Heart right ventricle (tissue), 16 donors: ENCODE measurements at places on chromosomes 12 and 14. TPM values are rescaled to one million over a fixed set of nuclear protein-coding genes. Genes with fewer than 3 reads are reported as not detected.

RNU4-1 gene
- total RNA-seq: 799 TPM

TOMM20L gene
- total RNA-seq: not detected

PRR13 gene
- total RNA-seq: 30.3 TPM

KRT2 gene
- total RNA-seq: not detected

CIDEB gene
- 2.7 TPM for total RNA-seq

LALBA gene
- total RNA-seq: not detected

CHPT1 gene
- total RNA-seq: 93.4 TPM

TSPAN8 gene
- total RNA-seq: 0.23 TPM

RPGRIP1 gene
- 0.12 TPM for total RNA-seq

SLC6A15 gene
- not detected for total RNA-seq

VRTN gene
- total RNA-seq: not detected

INSM2 gene
- total RNA-seq: not detected

OTX2 gene
- total RNA-seq: not detected

GAS2L3 gene
- total RNA-seq: 1.3 TPM

PPHLN1 gene
- 29.1 TPM for total RNA-seq

GRCh38 chr12:19575337-19576243, 136.3 kb downstream of the AEBP2 start:
- no peak for DNase-seq

DNA sequence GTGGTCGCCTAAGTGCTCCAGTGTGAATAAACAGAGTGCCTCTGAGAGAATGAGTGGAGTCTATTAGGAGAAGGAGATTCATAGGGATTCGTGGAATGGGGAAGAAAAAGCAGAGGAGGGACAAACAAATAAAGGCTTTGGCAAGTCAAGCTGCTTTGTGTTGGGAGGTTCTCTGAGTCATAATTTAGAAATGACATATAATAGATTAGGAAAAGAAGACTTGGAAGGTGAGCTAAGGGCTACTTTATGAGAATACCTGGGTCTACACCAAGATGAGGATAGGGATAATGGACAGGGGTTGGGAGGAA, 6.4 kb upstream of the NTN4 start:
- DNase-seq: no peak

DNA sequence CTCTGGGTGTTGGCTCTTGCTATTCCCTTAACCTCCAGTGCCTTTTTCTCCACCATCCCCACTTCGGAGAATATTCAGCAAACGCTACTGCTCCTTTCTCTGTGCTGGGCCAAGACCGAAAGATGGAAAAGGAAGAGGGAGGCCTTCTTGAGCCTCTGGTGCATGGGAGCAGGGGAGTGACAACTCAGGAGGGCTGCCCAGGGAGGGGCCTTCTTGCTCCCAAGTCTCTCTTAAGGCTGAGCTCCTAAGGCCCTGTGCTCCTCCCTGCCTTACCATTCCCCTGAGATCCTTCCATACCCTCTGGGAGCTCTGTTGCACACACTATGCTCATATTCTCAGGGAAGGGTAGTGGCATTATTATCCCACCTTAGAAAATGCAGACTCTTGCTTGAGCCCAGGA, 34.9 kb downstream of the SH2B3 start:
- DNase-seq: no peak

DNA sequence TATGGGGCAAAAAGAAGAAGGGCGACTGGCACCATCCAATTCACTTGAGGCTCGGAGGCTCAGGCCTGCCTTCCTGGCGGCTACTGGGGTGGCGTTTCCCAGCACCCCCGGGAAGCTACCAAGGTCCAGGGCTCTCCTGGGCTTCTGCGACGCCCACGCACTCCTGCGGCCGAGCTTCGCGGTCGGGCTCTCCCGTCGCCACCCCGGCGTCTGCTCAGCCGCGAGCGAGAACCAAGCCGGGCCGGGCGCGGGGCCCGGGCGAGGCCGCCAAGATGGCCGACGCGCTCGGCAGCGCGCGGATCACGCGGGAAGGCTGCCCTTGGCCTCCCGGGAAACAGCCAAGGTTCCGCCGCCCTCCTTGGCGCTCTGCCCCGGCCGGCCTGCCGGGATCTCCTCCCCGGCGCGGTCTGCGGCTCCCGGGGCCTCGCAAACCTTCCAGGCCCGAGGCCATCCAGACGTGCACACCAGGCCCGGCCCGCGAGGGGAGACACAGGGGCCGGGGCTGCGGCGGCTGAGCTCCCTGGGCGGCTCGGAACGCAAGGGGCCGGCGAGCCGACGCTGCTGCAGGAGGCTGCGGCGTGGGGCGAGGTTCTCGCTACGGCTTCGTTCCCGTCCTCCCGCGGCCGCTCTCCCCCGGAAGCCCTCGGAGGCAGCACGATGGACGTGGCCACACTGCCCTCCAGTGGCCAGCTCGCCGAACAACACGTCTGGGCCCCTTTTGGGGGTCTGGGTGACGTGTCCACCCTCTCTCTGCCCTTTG, 23.5 kb upstream of the ZFP36L1 start:
- DNase-seq: peak; percentile 92

DNA sequence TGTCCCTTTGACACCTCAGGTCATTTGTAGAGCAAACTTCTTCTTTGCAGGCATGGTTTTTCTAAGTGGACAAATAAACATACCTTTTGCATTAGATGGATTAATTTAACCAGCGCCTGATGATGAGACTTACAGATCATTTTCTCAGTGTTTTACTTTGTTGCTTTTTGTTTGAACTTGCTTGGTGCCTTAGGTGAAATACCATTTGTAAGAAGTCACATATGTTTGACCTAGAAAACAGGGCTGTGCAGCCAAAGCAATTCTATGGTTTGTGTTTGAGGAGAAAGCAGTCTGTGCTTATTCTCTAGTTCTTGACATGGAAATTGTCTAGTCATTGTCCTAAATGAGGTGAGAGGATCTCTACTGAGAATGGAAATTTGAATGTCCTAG, 111.1 kb downstream of the DIP2B start:
- DNase-seq: no peak

DNA sequence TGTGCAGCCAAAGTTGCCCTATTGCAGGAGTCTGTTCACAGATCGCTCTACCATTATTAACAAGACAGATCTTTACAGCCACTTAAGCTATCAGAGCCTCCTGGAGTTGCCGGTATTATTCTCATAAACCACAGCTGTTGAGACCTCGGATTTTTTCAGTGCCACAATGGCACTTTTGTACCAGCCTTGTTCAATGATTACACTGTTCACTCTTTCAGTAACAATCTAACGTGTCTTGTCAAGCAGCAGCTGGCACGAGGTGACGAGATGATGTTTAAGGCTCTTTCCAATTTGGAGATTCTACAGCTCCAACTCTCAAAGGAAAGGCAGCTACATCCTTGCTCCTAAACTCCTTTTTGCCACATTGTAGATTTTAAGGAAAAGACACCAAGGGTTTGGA, 30.7 kb downstream of the LRIG3 start:
- DNase-seq: no peak

GRCh38 chr12:13102461-13103195, 839 bp downstream of the GSG1 start:
- DNase-seq: no peak

DNA sequence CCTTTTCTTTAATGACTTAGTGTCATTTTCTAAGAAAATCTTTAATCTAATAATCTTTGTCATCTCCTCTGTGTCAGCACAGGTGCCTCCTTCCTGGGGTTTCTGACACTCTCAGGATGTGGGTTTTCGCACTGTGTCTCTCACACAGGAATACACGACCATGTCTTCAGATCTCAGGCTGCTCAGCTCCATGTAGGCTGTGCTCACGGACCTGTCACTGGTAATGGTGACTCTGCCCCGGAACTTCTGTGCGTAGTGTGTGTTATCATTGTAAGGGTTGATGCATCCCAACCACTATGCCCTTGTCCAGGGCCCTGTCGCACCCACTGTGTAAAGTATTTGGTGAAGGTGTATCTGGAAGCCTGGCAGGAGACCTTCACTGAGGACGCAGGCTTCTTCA, 647.8 kb downstream of the TMEM121 start:
- no peak for DNase-seq

DNA sequence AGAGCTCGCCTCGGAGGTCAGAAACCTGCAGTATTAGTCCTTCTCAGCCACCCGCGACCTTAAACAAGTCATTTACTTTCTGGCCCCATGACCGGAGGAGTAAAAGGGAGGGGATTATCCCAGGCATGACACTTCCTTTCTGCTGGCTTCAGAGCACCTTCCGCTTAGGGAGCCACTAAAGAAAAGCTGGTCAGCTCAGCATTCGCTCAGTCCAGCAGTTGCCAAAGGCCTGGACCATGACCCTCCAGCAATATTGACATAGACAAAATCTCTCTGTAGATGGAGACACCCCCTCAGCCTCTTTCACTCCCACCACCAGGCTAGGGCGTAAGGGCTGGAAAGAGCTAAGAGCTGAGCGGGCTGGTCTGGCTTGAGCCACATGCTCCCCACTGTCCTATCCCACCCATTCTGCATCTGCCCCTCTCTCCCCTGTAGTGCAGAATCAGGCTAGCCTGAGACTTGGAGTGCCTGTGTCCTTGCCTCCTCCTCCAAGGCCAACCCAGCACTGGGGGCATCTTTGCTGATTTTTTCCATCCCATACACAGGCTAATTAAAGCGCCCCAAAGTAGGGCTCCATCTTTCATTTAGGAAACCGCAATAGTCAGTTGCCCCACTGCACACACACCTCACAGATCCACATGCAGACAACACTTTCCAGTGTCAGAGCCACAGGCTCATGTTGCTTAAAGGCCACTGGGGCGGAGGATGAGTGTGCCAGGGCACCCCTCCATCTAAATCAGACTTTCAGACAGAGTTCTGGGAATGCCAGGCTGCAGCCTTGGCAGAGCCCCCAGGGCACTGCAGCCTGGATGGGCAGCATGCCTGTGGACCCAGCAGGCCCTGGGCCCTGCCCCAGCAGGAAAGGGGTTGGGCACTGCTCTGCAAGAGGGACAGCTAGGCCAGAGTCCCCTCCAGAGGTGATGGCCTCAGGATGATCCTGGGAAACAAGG, 4.0 kb upstream of the CPNE6 start:
- DNase-seq: no peak

DNA sequence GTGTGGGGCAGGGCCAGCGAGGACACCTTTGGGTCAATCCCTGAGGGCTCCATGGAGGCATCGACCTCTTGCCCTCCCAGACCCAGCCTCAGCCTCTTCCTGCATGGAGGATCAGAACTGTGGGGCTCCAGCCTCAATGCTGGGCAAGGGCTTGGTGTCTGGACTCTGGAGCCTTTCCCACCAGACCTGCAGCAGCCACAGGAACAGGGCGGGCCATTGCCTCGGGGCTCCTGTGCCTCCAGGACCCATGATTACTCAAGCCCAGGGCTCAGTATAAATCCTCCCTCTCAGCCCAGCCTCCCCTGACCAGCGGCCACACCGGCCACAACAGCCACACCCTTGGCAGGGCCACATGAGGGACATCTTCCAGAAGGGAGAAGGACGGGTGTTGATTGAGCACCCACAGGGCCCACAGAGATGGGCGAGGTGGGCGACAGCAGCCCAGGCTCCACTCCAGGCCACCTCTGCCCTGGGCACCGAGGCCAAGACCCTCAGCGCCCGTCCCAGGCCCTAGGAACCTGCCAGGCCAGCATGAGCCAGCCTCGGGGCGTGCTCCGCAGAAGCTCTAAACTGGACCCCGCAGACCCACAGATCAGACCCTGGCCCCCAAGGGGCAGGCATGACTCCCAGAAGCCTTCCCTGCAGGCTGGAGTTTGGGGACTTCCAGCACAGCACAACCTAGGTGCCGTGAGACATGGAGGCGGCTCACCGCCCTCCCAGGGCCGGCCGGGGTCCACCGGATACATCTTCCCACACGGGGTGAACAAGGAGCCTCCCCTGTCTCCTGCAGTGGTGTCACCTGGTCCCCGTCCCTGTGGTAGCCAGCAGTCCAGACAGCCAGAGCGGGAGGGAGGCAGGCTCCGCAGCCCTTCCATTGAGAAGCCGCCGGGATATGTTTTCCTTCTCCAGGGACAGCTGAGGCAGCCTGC, 25.1 kb downstream of the NCOR2 start:
- DNase-seq: no peak

GRCh38 chr14:26589925-26590324, 7.9 kb downstream of the NOVA1 start:
- DNase-seq: no peak

DNA sequence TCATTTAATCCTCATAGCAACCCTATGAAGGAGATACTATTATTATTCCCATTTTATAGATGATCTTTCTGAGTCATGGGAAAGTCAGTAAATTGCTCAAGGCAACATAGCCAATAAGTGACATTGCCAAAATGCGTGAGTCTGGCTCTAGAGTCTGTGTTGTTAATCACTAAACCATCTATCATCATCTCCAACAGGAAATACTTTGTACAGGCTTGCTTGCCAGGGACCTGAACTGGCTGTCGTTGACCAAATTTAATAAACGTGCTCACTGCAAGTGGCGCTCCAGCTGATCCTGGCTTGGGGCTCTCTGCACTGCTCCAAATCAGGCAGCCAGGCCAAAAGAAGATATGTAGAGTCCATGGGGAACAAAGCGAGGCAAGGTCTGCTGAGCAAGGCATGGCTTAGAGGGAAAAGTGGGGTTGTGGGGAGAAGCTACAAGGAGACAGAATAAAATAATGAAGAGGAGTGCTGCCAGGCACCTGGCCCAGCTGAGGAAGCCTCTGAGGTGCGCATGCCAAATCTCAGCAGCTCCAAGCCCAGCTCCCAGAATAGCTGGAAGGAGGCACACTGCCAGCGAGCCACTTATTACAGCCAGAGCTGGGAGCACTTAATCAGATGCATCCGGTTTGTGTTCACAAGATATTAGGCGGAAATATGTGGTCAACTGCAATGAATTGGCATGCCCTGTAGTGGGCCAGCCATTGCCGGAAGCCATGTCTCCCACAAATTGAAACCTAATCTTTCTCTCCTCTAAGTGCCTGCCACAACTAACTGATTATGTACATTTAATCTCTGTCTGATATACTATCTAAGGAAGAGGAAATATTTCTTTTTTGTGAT, 43.3 kb upstream of the PTPRO start:
- peak; percentile 76 for DNase-seq

- no peak for DNase-seq
Observed at GRCh38 chr12:52517888-52518287, 2.3 kb downstream of the KRT5 start.

- DNase-seq: no peak
Observed at GRCh38 chr14:39025250-39025809, 77.7 kb downstream of the SEC23A start.

DNA sequence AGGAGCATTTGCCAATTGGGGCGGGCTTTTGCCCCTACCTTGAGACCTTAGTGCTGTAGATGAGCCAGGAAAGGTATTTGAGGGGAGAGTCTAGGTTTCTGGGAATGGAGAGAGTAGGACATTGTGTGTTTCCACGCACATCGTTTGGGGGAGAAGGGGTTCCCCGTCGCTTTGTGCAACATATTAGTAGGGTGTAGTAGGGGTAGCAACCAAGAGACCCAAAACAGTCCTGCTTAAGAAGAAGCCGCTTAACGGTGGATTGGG, 694 bp upstream of the PTGES3 start:
- DNase-seq: no peak

DNA sequence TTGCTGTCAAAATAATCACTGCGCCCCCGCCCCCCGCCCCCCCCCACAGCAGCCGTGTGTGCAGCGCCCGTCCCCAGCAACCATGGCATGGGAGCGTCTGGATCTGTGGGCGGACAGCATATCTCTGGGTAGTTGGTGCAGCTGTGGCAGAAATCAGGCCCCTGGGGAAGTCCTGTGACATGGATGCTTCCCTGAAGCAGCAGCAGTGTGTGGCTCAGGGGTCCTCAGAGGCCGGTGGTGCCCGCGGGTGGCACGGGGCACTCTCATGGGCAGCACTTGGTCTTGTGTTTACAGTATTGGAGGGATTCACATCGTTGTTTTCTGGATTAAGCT, 19.2 kb downstream of the XRCC3 start:
- DNase-seq: no peak

- DNase-seq: no peak
Observed at GRCh38 chr12:93848523-93849101, 171.4 kb downstream of the CRADD start.

- DNase-seq: no peak
Observed at GRCh38 chr12:105278043-105278697, 42.2 kb upstream of the APPL2 start.

GRCh38 chr12:52321418-52321817, 220 bp upstream of the KRT83 start:
- no peak for DNase-seq
